ENCODE measurements at places on chromosomes 5 and 9.
A peak's percentile ranks its signal among the peaks of the same experiment; 100 is the strongest.

DNA sequence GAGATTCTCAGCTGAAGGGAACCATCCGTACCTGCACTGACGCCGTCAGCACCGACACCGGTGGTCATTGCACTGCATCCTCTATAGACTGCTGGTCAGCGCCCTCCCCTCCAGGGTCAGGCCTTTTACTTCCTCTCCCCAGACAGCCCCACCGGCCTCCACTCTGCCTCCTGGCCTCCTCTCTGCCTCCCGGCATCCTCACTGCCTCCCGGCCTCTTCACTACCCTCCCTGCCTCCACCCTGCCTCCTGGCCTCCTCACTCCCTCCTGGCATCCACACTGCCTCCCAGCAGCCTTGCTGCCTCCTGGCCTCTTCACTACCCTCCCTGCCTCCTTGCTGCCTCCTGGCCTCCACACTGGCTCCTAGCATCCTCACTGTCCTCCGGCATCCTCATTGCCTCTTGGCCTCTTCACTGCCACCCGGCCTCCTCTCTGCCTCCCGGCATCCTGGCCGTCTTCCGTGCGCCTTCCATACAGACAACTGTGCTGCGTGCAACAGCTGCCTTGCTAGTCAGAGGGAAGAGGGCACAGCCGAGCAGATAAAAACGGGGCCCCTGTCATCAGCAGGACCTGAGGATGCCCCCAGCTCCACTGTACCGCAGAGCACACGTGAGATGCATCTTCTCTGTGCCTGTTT is 62.0 kb downstream of the VAV2 start:
- DNase-seq: no peak

- DNase-seq: no peak
Measured at GRCh38 chr5:7330256-7330655, 65.7 kb upstream of the ADCY2 start.

GRCh38 chr5:177455661-177456590 is 9.3 kb downstream of the PRR7 start:
- peak; percentile 98 for DNase-seq

GRCh38 chr5:9376363-9377117 is 169.3 kb downstream of the SEMA5A start:
- DNase-seq: no peak

DNA sequence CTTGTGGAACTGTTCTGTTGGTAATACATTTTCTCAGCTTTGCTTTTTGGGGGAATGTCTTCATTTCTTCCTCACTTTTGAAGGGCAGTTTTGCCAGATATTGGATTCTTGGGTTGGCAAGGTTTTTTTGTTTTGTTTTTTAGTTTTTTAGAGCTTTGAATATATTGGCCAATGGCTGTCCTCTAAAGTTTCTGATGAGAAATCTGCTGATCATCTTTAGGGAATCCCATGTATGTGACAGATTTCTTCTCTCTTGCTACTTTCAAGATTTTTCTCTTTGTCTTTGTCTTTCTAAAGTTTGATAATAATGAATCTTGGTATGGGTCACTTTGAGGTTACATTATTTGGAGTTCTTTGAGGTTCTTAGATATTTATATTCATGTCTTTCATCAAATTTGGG is 227.4 kb downstream of the FBXL7 start:
- no peak for DNase-seq

DNA sequence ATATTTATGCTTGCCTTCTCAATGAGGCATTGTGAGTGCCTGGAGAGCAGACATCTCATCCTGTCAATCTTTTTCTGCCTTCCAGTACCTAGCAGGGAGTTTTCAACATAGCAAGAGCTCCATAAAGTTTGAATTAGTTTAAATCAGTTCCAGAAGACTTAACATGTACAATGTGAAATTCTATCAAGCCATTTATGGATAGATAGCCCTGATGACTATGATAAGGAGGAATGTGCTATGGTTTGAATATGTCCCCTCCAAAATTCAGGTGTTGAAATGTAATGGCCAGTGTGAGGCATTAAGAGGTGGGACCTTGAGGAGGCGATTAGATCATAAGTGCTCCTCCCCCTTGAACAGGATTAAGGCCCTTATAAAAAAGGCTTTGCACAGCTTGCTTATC is 306.9 kb upstream of the SMARCA2 start:
- no peak for DNase-seq

DNA sequence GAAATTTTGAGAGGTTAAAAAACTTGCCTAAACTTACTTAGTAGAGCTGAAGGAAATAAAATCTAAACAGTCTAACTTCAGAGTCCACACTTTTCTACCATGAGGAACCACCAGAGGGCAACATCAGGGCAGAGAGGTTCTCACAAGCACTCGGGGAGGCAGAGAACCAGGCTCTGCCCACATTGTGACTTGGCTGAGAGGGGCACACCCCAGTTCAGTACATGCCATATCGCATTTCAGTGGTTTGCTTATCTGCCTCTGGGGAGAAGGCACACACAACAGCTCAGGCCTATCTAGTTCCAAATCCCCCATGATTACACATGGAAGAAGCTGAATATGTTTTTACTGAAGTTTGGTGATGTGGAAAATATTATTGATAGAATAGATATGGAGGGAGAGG is 49.2 kb downstream of the EQTN start:
- no peak for DNase-seq

DNA sequence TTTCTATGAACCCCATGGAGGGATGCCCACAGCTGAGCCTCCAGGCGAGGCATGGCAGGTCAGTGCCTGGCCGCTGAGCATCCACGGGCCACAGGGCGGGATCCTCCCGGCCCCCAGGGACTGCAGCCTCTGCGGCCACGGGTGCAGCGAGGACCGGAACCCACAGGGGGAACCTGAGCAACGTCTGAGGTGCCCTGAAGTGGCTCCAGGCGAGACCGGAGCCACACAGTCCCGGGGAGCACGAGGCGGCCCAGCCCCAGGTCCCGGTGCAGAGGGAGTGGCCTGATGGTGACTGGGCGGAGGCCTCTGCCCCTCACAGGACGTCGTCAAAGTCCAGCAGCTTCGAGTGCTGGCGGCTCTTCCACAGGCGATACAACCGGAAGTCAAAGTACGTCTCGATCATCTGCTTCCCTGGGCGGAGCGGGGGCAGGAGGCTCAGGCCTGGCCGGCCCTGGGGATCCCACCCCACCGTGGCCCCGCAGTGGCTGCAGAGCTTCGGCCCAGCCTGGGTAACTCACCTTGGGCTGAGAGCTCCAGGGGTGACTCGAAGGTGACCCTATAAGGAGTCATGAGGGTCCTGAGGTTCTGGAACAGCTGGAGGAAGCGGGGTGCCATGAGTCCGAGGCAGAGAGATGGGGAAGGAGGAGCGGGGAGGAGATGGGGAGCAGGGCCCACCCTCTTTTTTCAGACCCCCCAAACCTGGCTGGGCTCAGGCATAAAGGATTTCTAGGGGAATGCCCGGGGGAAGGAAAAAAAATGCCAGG is 8.1 kb upstream of the ENTPD8 start:
- no peak for DNase-seq

GRCh38 chr5:66197764-66198405 is 53.8 kb downstream of the SREK1 start:
- no peak for DNase-seq

GRCh38 chr5:150781706-150782614 is 3.4 kb downstream of the SMIM3 start:
- no peak for DNase-seq

GRCh38 chr9:116899337-116900006 is 212.4 kb downstream of the TRIM32 start:
- DNase-seq: no peak

DNA sequence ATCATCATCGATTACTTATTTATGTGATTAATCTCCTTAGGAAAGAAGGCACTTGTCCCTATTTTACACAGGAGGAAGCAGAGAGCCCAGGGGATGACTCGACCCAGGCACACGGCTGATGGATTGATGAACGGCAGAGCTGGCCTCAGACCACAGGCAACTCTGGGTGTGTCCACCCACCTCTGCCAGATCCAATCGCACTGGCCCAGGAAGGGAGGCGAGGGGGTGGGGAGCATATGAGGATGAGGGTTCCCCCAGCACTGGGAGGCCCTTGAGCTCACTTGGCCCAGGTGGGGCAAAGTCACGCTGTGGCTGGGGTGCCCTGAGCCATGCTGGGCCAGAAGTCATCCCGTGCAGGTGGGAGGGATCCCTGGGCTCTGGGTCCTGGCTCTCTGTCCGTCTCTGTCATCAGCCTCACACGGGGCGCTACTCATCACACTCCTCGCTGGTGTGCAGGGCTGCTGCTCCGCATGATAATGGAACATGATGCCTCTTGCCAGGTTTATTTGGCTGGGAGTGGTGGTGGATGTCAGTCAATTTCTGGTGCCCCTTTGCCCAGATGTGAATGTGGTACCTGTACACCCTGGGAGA is 160.1 kb downstream of the GAPVD1 start:
- DNase-seq: no peak

- DNase-seq: no peak
Measured at GRCh38 chr5:148808864-148809642, 17.4 kb upstream of the ADRB2 start.

GRCh38 chr5:139246394-139246793 is 47.1 kb upstream of the MATR3 start:
- DNase-seq: peak; percentile 35

DNA sequence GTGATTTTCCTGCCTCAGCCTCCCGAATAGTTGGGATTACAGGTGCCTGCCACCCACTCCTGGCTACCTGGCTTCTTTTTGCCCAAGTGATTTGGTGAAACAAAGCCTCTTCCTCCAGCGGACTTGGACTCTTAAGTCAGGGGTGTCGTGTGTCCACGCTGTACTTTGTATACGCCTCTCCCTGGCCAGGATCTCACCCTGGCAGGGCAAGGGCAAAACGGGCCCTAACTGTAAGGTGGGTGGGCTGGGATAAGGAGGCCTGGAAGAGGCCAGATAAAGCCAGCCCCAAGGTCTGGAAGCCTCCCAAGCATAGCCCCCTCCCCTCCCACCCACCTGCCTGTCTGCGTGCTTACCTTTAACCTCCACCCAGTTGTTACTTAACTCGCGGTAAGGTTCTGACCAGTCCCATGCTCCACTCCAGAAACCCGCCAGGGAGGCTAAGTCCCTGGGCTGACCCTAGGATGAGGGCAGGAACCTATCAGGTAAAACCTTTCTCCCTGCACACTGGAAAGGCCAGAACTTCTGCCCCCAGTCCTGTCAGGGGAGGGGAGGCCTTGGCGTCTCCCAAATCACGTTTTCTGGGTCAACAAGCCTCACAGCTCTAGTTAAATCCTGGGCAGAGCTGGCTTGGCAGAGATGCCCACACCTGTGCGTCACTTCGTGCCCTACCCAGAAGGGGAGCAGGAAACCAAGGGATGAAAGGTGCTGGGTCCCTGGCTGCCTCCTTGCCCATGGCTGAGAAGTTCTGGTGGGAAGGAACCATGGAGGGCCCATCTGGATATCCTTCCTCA is 8.4 kb downstream of the CDK9 start:
- DNase-seq: no peak

DNA sequence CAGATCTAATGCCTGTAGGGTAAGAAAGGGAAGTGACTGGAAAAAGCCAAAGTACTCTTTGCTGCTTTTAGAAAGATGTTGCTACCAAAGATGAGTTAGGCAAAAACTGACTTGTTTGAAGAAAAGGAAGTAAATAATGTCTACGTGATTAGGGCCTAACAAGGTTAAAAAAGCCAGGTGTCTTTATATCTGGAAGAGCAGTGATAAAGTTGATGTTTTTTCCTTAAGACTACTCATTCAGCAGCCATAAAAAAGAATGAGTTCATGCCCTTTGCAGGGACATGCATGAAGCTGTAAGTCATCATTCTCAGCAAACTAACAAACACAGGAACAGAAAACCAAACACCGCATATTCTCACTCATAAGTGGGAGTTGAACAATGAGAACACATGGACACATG is 13.5 kb upstream of the AMACR start:
- no peak for DNase-seq

GRCh38 chr9:37575921-37576721 is at the start of gene FBXO10:
Gene FBXO10 (minus strand): TSS chr9:37576380. CDS start chr9:37541768, 34,612 bp downstream.
- no peak for DNase-seq

DNA sequence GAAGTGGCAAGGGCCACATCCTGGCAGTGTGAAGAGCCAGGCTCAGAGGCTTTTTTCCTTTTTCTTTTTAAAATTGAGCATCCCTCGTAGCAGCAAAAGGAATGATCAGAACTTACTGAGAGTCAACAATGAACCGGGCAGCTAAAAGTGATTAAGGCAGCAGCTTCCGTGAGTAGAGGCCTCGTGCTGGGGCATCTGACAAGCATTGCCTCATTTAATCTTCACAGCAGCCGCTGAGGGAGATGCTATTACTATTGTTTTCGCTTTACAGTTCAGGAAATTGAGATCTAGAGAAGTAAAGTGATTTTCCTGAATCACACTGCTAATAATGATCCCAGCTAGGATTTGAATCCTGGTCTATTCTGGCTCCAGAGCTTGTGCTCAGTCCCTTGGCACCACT is 30.7 kb upstream of the PTGS1 start:
- DNase-seq: no peak

Data from activated CD4-positive, alpha-beta T cell treated with anti-CD3 and anti-CD28 coated beads for 24 hours (primary cell).